ENCODE measurements at places on chromosomes 5 and 9.

DNA sequence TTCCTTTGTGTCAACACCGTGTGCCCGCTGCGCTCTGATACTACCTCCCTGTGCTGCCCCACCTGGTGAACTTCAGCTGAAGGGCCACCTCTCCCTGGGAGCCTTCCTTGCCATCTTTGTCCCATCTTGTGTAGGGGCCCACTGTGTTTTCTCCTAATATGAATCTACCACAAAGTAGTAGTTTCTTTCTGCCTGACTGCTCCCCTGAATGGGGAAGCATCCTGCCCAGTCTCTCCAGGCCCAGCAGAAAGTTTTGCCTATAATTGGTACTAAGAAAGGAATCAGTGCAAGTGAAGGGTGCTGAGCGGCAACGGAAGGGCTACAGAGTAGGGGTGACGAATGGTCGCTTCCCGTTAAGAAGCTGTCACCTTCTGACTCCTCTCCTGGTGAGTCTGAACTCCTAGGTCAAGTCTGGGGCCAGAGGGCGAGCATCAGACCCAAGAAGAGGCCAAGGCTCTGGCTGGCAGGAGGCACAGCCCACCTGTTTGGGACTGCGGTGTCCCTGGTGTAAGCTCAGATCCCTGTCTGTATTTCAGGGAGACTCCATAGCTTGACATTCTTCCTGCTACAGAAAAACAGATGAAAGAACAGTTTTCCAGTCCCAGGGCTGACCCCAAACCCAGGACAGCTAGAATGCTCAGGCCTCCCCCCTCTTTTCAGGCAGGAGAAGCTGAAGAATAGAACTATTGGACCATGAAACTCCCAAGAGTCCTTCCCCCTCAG, 24.1 kb downstream of the WWC1 start:
- no peak for DNase-seq

DNA sequence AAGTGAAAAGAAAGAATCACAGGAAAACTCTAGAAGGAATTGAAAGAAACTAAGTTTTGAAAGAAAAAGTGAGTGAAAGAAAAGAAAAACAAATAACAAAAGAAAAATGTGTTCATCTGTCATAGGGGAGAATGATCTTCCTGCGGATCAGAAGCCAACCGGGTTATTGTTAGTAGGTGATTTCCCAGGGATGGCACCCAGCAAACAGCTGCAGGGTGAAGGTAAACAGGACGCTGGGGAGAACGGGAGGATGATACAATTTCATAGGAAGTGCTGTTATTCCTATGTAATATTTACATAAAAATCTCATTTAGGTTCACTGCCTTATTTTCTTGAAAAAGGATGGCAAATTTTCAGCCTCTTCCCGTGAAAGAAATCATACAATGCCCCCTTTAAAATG, 72.4 kb upstream of the LHFPL2 start:
- DNase-seq, result no peak

- no peak for DNase-seq
Observed at GRCh38 chr9:77087506-77087905, 68.1 kb downstream of the FOXB2 start.

DNA sequence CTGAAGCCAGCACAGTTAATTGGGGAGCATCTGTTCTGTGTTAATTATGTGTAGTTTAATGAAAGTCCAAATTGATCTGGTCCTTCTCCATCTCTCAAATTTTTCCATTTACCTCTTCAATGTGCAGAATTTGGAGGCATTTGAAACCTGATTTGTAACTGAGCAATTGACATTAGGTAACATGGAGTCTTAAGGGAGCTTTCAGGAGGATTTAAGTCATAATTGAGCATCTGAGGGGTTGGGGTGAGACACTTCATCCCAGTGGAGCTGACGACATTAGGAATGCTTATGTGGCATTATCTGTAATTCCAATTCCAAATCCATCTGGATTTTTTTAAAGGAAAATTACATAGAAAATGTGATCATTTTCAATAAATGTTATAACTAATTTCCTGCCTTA, 1015.9 kb downstream of the TLE1 start:
- DNase-seq, result no peak

- no peak for DNase-seq
Observed at GRCh38 chr5:10563110-10563944, 543 bp upstream of the ANKRD33B start.

DNA sequence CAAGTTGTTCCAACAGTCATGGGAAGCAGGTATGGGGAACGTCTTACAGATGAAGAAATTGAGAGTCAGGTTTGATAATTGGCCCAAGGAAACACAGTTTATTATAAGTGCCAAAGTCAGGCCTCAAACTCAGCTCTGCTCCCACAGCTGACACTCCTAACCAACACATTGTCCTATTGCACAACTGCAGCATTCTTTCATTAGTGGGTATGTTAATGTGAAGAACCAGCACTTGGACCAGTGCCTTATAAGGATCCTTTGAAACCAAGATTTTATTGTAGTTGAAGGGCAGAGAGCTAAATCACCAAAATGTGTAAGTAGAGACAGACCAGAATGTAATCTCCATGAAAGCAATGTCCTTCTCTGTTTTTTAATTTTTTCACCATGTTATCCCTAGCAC, 56.1 kb downstream of the GRIA1 start:
- no peak for DNase-seq

DNA sequence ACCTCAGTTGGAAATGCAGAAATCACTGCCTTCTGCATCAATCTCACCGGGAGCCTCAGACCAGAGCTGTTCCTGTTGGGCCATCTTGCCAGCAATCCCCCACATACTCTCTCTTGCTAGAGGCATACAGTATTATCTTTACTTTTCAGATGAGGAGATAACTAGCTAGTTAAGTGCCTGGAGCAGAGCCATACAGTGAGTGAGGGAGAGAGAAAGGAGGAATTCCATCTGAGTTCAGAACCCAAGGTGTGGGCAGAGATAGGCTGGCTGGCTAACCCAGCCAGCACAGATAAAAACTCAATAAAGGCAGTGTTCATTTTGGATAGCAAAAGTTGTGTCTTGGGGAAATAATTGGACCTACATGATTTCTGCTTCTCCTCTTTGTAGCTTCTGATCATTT, 268.0 kb upstream of the KIF2A start:
- DNase-seq, result no peak

DNA sequence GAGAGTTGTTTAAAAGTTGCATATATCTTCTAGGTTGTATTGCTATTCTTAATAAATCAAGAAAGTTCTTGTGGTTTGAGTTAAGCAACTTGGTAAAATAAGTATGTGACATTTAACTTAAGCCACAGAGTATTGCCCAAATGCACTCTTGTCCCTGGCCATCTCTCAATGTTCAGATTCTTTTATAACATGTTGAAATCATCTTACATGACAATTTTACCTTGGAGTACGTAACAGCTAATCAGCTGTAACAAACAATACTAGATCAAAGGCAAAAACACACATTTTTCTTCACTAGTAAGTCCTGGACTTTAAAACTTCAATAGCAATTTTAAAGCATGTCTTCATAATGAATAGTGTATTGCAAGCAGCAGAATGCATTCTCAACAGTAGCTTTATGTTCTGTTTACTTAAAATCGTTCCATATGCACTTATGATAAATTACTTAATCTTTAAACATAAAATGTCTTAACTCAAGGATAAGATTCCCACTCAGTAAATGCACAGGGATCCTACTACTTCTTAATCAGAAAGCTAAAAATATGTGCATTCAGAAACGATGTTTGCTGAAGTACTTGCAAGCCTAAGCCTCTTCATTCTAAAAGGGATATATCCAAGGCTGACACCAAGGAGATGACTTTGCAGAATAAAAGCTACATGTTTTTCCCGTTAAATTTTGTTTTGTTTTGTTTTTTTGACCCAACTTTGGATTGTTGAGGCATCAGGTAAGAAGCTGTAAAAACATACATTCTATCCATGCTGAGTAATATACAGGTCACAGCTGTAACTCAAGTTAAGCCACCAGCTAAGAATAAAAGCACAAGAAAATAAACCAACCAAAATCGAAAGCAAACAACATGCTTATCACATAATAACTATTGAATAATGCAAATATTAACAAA, 86.1 kb upstream of the NFIB start:
- DNase-seq, result no peak

DNA sequence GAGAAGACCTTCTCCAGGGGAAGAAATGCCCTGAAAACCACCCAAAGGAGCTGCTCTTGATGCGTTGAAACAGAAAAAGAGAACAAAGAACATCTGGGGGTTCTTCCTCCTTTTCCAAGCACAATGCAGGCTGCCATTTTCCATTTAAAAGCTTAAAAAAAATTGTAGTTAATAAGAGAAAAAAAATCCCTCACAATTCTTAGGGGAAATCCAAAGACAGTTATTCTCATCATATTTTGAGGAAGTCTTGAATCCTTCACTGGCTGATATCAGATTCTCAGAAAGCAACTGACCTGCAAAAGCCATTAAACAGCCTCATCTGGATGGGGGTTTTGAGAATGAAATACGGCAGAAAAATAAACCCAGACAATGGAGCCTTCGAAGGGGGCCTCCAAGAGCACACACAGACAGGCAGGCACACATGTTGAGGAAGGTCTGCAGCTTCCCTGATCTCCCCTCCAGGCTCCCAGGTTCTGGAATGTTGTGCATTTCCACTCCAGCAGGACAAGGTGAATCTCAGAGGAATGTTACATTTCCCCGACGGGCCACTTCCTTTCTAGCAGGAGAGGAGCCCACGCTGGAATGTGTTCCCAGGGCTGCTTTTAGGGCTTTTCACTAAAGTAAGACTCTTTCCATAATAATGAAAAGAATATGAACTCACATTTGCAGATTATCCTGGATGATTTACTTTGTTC, 159.4 kb upstream of the S1PR3 start:
- peak; percentile 56 for DNase-seq

DNA sequence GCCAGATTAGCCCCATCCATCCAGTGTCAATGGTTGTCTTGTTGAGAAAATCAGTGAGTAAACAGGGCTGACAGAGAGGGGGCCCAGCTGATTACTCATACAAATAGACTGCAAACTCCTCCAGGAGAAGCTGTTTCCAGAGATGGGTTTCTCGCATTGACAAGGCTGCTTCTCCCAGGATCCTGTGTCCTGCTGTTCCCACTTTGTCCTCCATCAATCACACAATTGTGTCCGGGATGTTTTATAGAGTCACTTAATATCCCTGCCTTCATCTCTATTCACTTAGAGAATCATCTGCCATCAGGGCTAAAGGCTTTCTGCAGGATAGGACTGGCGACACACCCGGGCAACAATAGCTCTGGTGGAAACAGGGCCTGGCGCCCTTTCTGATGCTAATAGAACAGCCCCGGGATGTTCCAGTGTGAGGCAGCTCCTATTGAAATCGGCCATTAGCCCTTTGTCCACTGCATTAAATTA, 71.7 kb upstream of the TBCA start:
- DNase-seq, result no peak

DNA sequence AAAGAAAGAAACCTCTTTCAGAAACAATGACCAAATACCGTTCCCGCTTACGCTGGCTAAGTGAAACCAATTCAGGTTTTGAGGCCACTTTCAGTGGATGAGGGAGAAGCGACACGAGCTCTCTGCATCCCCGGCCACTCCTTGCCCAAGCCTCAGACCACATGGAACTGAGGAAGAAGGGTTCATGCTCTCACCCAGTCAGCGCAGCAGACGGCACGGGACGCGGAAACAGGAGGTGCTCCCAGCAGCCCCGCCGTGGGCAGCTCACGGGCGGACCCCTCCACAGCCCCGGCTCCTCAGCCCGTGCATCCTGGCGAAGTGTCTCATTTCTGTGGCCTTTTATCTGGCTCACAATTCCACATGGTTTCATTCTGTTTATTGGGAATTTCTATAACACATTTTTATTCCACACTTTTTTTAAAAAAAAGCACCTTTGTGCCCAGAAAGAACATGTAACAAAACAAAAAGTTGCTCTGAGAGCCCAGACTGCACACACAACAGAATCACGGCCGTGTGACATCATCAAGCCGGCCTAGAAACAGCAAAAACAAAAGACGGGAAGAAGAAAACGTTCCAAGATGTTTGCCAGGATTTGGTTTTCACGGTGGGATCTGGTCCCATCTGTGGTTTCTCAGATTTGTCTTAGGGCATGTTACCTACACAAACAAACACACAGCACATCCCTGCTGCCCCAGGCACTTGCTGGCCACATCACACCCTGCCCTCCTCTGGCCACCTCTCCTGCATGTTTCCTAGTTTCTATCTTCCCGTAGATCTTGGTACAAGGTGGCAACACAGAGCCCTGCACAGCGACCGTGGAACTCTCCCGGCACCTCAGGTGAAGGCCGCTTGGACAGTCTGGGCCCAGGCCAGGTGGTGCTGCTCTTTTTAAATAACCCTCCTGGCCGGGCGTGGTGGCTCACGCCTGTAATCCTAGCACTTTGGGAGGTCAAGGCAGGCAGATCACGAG, 16.2 kb downstream of the QSOX2 start:
- DNase-seq, result no peak

DNA sequence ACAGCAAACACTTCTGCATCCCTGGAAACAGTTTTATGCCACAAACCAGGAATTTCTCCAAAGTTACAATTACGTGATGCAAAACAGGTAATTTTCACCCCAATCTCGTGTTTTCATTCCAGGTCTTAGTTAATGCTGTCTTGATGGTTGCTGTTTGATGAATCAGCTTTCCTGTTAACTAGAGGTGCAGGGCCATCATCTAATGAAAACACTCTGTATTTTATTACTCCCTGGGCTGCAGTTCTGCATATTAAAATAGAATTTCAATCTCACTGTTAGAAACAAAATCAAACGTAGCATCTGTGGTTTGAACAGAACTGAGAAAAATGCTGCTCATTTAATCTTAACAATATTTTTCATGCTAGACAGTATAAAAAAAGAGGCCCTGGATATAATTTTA, 129.4 kb downstream of the TUSC1 start:
- DNase-seq, result no peak

DNA sequence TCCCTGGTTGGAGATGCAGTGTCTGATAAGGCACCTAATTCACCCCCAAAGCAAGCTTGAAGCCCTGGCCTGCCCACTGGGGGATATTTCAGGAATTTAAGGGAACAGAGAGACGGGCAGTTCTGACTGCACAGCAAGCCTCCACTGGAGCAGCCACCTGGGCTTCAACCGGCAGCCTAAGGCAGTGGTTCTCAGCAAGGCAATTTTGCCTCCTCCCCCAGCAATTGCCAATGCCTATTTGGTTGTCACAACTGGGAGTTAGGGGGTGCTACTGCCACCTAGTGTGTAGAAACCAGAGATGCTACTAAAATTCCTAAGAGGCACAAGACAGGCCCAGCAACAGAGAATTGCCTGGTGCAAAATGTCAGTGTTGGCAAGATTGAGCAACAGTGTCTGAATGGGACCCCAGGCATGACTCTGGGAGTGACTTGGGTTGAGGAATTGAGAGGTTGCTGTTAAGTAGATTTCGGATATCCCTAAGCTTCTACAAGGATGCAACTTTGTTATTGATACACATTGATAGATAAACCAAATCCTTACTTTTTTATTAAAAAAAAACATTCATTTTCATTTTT, 58.7 kb upstream of the CTSL start:
- peak; percentile 83 for DNase-seq

DNA sequence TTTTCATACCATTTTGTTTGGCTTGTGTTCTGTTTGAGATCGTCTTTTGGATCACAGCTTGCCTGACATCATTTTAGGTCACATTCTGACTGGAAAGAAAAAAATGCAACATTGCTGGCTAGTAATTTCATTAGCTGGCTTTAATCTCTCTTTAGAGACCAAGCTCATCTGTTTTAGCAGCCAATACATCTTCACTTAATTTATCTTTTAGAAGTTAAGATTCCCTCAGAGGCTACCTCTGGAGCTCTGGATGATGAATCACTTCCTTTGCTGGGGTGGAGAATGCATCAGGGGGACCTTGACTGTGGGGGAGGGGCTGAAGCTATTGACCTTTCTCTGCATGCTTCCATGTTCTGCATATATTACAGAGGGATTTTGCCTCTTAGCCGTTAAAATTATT, 181.5 kb upstream of the OTULINL start:
- DNase-seq, result no peak

- DNase-seq, result peak; percentile 90
Observed at GRCh38 chr5:98309785-98310598, 463.5 kb upstream of the RGMB start.
